ENCODE measurements at places on chromosomes 16 and 17.
A peak's percentile ranks its signal among the peaks of the same experiment; 100 is the strongest.

GRCh38 chr16:51228097-51228659 is 77.1 kb upstream of the SALL1 start:
- DNase-seq, result no peak

GRCh38 chr17:50986989-50987660 is 121.0 kb upstream of the TOB1 start:
- DNase-seq, result no peak

DNA sequence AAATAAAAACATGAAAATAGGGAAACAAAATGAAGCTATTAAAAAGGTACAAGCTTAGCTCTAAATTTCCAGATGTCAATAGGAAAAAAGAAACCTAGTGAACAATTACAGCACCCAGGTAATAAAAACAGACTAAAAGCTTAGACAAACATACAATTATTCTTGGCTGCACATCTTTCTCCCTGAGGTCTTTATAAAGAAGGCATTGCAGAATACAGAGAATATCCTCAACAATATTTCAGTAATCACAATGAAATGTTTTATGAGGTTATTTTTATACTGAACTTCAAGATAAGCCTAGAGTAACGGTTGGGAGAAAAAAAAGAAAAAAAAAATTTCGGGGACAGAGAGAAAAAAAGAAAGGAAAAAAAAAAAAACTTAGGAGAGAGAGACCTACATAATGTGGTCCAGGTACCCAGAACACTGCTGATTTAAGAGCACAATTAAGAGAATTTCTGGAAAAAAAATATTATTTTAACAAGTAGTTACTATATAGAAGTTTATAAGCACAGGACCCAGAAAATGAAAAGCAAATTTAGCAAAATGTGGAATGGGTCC is 26.5 kb downstream of the KANSL1 start:
- DNase-seq, result no peak

- no peak for DNase-seq
Measured at GRCh38 chr16:72468582-72468981, 296.6 kb upstream of the PMFBP1 start.

DNA sequence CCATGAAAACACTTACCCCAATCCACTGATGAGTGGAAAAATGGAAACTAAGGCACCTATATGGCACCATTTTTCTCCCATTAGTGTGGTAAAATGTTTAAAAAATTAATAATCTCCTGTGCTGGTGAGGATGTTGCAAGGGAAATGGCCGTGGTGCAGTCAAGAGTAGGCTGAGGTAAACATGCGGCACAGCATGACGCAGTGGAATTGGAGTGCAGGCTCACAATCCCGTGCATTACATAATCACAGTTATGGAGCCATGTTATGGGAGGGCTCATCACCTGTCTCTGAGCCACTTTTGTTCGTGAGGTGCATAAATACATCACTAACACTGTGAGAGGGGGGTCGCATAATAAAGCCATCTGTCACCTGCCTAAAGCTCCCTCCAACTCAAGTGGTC is 164.4 kb upstream of the XYLT1 start:
- DNase-seq, result no peak

- no peak for DNase-seq
Measured at GRCh38 chr17:27289856-27290255, 4.1 kb upstream of the WSB1 start.

- no peak for DNase-seq
Measured at GRCh38 chr17:34015253-34015652, 239.8 kb upstream of the CCL2 start.

GRCh38 chr16:17951378-17951777 is 385.2 kb downstream of the NPIPA8 start:
- DNase-seq, result no peak

- DNase-seq, result no peak
Measured at GRCh38 chr17:57726213-57726790, 18.8 kb downstream of the CCDC182 start.

GRCh38 chr17:17269926-17270773 is 10.9 kb downstream of the COPS3 start:
- DNase-seq, result no peak

DNA sequence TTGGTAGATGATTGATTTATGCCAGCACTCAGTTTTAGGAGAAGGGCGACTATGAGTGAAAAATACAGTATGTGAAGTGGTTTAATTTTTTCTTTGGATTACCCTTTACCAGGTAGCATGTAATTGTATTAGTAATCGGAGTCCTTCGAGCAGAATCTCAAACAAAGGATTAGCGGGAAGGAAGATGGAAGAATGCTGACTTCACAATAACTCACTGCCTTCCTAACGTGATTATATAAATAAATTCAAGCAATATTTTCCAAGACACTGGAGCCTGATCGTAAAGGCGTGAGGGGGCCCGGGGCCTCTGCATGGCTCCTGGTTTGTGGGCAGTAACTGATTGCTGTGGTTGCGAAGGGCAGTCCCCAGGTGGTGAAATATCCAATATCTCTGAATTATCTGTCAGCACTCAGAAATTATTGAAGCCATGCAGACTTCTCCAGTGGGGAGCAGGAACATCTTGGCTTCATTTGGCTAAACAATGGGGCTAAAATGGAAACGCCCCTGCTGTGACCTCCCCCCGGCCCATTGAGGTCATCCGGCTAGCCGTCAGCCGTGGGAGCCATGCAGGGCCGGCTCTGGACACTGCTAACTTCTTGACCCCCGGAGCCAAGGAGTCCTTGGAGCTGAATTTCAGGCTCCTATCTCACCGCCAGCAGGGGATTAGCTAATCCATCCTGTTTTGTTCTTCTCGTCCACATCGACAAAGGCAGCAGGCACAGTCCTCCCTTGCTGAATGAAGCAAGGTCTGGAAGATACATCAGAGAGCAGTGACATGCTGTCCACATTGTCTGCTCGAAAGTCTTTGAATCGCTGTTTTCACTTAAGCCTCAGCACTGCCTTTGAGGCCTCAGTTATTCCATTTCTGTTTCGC is 295.9 kb upstream of the N4BP1 start:
- no peak for DNase-seq

DNA sequence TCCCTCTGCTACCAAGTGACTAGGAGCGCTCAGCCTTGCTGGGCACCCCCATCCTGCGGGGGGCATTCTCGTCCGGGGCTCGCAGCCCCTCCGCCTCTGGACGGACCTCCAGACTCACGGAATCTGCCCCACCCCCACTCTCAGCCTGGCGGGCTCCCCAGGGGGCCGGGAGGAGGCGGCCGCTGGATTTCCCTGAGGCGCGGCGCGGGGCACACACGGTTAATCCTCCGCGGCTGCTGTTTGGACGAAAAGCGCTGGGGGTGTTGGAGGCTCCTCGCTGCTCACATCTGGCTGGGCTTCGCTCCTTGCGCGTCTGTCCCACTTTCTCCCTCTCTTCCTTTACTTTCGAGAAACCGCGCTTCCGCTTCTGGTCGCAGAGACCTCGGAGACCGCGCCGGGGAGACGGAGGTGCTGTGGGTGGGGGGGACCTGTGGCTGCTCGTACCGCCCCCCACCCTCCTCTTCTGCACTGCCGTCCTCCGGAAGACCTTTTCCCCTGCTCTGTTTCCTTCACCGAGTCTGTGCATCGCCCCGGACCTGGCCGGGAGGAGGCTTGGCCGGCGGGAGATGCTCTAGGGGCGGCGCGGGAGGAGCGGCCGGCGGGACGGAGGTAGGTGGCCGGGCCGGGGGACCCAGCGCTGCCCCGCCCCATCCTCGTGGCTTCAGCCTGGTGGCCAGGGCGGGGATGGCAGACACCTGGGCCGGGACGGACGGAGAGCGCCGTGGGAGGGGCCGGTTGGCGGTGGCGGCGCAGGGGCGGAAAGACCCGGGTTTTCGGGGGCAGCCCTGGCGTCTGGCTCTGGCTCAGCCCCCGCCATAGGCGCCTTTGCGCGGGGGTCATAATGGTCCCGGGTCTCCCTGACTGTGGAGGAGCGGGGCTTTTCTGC is at the start of gene C1QTNF1:
C1QTNF1 (plus strand) TSS at position 284 of the 886 bp plus-strand sequence. CDS start 19,800 bp downstream, outside the sequence.
- peak; percentile 69 for DNase-seq

DNA sequence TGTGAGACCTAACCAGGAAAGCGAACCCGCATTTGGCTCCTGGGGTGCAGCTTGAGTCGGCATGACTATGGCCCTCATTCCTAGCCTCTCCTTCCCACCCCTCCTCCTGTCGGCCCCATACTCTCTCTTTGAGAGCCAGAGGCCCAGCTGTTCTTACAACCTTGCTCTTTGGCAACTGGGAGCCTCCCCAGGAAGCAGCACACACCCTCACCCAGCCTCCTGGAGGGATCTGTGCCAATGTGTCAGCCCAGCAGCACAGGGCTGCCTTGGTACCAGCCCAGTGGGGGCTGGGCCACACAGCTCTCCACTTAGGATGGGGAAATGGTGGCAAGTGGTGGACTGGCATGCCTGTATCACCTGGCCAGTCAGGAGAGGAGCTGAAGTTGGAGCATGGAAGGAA is 70.3 kb upstream of the LGALS9 start:
- peak; percentile 57 for DNase-seq

DNA sequence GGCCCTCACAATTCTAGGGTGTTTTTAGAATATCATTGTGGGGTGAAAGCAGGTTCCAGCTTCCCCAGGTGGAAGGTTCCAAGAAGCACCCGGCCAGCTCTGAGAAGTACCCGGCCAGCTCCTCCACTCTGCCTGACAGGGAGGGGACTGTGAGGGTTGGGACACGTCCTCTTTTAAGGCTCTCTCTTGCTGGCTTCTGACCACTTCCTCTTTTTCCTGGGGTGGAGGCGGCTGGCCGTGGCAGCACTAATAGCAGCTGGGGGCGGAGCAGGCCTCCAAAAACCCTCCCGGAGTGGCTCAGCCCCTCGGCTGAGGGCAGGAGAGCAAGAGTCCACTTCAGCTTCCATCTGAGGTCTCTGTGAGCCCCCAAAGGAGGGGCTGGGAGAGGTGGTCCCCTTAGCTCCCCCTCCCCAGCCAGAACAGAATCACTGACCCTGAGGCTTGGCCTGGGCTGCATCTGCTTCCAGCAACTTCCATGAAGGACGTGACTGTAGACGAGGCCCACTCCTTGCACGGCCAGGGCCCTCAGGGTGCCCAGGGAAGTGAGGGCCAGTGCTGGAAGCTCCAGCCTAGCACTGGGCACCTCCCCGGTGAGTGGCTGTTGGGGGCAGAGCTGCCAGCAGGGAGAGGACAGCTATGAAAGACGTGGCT is 26.7 kb upstream of the PLCG2 start:
- peak; percentile 88 for DNase-seq

GRCh38 chr16:4193920-4194319 is 48.0 kb downstream of the SRL start:
- DNase-seq, result no peak

DNA sequence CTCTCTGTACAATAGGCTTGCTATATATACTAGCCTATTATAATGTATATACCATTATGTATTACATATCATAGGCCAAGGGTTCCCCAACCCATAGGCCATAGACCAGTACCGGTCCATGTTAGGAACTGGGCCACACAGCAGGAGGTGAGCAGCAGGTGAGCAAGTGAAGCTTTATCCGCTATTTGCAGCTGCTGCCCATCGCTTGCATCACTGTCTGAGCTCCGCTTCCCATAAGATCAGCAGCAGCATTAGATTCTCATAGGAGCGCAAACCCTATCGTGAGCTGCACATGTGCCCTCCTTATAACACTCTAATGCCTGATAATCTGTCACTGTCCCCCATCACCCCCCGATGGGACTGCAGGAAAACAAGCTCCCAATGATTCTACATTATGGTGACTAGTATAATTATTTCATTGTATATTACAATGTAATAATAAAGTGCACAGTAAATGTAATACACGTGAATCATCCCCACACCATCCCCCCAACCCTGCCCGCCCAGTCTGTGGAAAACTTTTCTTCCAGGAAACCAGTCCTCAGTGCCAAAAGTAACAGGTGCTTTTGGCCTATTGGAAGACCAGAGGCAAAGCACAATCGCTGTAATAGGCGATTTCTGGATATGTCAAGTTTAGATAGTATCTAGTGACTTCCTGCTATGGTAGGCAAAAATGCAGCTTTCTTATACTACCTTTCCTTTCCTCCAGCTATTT is 84.1 kb downstream of the MYH11 start:
- no peak for DNase-seq

- DNase-seq, result peak; percentile 76
Measured at GRCh38 chr17:77281122-77281903, 140.5 kb downstream of the SEC14L1 start.

- no peak for DNase-seq
Measured at GRCh38 chr16:58119509-58119845, 9.7 kb downstream of the CFAP20 start.

DNA sequence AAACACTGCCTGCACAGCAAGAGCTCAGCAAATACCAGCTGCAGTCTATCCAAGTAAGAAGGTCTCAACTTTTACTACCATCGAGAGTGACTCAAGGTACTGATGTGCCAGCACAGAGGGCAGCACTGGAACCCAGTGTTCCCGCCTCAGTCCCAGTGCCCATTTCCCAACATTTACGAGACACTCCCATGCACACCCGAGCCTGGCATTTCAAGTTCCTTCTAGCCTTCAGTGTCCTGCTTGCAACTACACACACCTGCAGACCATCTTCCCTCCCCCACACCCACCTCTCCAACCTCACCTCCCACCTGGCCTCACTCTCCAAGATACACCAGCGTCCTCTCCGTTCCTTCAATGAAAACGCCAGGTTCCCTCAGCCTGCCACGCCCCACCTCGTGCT is 3.2 kb downstream of the KLHDC4 start:
- DNase-seq, result no peak

DNA sequence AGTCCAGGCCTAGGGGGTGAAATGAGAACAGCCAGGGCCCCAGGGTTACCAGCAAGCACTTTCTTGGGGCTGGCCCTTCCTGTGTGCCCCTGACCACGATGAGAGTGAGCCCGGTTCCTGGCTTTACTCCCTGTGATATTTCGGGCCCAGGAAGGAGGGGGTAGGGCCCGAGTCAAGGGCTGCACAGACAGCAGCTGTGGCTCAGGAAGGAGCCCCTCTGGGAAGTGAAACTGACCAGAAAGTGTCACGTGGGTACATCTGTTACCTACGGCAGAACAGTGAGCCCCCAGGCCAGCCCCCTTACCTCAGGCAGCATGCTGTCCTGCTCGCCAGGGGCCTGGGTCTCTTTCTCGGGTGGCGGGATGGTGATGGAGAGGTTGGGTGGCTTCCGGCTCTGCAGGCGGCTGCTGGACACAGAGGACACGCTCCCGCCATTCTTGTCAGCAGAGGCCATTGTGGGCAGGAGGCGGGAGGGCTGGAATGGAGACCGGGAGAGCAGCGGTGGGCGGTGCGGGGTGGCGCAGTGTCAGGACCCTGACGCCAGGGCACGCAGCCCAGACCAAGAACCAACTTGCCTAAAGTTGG is 13.8 kb downstream of the AANAT start:
- no peak for DNase-seq

All from lower lobe of right lung (tissue), 2 donors.